Stimulated activated CD8-positive, alpha-beta memory T cell treated with anti-CD3 and anti-CD28 coated beads, Interleukin-7, amount 100 ng/mL, for 1 hour (primary cell): ENCODE measurements at places on chromosomes 6 and 20.

GRCh38 chr6:24273096-24273870 lies 84.6 kb downstream of the DCDC2 start:
- no peak for DNase-seq

GRCh38 chr20:20491110-20491783 lies 123.3 kb downstream of the INSM1 start:
- no peak for DNase-seq

- DNase-seq: no peak
Observed at GRCh38 chr20:9573335-9574151, 59.2 kb downstream of the LAMP5 start.

- no peak for DNase-seq
Observed at GRCh38 chr6:149614337-149614736, 34.2 kb downstream of the KATNA1 start.

GRCh38 chr20:34876406-34877282 lies at the start of gene ACSS2:
ACSS2 (plus strand) TSS chr20:34876612; CDS start chr20:34876646, 34 bp downstream.
- peak; percentile 90 for DNase-seq

- no peak for DNase-seq
Observed at GRCh38 chr6:101352316-101352715, 41.2 kb upstream of the GRIK2 start.

DNA sequence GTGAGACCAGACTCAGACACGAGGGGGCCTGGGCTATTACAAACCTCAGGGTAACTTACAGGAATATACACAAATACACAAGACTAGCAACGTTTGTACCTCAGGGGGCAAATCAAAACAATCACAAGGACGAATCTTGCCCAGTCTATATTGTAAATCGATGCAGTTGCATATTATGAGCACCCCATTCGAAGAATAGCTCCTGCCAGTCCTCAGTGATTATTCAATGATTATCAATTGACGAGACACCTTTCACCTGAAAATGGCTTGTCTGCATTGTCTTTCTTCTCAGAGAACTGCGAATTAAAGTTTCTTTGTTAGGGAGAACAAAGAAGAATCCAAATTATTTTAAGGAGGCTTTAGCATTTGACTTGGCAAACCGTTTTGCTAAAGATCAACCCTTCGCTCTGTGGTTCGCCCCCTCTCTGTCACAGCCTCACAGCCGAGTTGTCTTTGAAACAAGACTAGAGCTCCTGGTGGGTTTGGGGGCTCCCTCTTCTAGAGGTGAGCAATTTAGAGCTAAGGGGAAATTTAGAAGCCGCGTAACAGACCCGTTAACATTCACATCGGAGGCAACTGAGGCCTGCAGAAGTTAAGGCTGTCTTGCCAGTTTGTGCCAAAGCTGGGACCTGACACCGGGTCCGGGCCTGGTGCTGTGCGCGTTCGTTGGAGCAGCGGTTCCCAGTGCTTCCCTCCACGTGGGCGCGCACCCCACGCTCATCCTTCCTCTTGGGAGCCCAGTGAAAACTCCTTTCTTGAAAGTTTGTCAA lies 24.9 kb upstream of the MAP3K7 start:
- no peak for DNase-seq

GRCh38 chr6:13267142-13267651 lies 61.1 kb downstream of the TBC1D7 start:
- DNase-seq: no peak

- DNase-seq: no peak
Observed at GRCh38 chr6:136365776-136366354, 76.2 kb upstream of the BCLAF1 start.

DNA sequence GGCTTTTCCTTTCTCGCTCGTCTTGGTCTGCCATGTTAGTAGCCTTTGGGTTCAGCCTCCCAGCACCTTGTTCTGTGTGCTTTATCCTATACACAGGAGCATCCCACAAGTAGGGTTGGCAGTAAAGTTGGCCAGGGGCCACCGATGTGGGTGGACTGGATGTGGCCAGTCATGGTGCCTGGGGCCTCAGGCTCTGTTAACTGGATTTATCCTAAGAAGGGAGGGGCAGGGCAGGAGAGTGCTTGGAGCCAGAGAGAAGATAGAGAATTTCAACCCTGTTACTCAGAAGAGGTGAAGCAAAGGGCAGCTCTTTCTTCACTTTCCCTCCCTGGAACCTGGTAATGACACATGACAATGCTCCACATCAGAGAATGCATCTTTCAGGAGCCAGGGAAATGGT lies 14.1 kb upstream of the SIRPB2 start:
- DNase-seq: no peak

DNA sequence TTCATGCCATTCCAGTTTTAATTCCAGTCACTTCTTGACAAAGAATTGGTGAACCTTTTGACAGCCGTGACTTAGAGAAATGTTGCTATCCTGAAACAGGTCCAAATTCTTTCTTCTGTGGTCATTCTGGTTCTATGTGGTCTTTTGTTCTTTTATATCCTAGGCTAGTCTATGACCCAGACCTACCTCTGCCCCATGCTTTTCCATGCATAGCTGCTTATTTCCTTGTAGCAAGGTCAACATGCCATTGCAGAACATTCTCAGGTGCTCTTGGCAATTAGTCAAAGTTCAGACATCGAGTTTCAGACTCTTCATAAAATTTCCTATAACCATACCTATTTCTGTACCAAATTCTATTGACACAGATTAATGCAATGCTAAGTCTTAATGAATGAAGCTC lies 202.6 kb downstream of the PLCB1 start:
- DNase-seq: no peak

DNA sequence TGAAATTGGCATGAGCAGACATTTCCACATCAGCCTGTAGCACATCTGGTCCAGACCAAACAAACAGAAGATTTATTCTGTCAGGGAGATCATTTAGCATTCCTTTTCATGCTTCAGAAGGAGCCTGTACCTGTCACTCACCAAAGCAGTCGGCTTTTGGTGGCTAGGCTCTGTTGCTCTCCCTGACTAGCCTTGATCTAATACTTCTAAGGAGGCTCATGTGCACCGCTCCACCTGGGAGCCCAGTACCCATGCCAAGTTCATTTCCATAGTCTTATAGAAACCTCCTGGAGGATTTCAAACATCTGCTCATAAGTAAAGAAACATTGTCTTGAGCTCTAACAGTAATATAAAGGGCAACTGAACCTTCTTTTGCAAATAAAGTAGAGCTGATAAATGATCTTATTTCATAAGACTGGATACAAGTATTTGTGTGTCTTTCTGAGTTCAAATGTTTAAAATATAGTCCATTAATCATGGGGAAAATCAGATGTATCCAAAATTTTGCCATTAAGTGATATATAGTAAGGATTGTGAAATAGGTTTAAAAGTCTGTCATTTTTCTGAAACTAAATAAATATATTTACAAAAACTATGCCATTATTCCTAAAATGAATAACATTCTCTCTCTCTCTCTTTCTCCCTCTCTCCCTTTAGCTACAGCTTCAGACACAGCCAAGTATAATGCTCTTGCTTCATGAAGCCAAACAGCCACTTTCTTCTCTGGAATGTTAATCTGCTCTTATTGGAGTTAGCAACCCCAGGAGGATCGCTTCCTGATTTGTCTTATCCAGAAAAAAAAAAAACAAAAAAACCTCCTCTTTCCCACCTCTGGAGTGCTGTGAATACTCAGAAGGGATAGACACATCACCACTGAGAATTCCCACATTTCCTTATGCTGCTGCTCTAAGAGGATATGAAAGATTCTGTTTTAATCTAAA lies 192.7 kb upstream of the TFAP2D start:
- no peak for DNase-seq

DNA sequence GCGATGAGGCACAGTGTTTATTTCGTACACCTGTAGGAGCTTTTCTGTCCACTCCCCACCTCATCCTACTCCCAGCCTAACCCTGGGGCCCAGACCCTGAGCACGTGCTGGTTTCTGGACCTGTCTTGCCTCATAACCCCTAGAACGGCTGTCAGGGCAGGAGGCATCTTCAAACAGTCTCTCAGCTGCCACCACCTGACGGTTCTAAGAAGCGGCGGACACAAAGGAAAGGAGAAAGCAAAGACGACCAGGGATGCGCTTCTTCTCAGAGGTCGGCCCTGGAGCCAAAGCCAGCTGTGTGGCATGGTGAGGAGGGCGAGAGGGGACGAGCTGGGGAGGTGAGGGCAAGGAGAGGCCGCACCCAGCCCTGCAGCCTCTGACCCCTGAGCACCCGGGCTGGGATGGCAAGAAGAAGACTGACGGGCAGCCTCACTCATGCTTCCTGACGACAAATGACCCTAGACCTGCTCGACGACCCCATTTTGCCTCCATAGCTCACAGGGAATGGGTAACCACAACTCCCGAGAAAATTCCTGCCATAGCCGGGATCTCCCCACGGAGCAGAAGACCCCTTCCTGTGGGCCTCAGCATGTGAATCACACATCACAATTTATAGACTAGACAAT lies 62.1 kb downstream of the WDR27 start:
- no peak for DNase-seq

- no peak for DNase-seq
Observed at GRCh38 chr6:105825210-105825609, 260.9 kb upstream of the PRDM1 start.

GRCh38 chr6:148389086-148389485 lies 46.4 kb downstream of the SASH1 start:
- DNase-seq: no peak

DNA sequence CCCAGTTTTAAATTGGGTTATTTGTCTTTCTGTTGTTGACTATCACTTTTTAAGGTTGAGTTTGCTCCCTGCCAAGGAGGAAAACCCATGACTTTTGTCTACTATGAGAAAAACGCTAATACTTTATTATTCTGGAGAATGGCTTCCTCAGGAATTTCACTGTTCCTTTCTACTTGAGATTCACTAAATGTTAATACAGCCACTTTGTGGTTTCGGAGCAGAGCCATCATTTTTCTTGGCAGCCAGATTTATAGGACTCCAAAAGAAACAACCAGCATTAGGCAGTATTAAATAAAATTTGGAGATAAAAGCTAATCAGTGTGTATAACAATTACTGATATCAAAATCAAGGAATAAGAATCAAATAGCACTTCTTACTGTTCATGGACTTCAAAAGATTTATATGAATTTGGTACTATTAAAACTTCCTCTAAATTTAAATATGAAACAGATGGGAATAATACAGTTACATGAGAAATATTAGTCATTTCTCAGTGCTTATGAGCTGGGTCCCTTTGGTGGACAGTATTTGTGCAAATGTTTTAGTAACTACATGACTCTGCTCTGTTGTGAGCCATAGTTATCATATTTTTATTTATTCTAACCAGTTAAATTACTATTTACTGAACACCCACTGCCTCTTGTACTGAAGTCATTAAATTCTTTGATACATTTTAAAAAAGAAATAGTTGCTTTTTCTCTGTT lies 64.1 kb upstream of the FBXO30 start:
- no peak for DNase-seq

- DNase-seq: no peak
Observed at GRCh38 chr6:80530103-80530502, 423.6 kb downstream of the BCKDHB start.

DNA sequence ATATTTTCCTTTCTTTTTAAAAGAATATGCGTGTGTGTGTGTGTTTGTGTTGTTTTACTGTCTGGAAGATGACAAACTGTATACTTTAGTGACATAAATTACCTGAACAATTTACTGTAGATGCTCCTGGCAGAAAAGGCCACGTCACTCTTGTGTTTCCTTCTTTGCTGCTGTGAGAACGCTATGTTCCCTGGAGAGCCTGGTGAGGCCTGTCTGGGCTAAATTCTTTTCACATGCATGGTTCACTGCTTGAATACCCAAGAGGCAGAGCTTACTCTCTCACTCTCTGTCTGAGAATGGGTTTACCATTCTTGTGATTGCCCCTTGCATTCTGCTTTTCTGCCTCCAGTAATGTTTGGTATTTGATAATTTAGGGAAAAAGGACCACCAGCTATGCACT lies 64.3 kb downstream of the EDN1 start:
- no peak for DNase-seq

- DNase-seq: no peak
Observed at GRCh38 chr20:6623989-6624388, 143.5 kb upstream of the BMP2 start.

DNA sequence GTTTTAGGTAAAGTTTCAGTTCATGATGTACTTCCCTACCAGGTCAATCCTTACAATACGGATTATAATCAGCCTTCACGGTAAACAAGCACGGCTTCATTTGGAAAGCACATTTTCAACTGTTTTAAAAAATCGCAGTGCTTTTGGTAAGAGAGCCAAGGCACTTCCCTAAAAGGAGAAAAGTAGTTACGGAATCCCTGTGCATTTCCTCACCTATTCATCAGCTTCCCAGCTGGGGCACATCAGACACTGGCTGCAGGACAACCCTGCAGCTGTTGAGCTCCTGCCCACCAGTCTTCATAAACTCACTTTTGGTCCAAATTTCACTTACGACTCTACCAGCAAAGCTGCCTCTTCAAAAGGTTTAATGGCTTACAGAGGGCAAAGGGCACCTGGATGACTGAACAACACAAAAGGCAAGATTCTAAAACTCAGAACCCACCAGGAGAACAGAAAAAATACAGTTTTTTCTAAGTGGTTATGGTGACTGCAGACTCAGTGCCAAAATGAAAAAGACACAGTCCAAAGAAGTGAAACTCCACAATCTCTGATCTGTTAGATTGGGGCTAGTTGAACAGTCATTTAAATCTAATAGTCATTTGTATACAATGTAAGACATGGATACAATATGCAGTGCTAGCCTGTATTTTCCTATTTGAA lies 7.5 kb downstream of the SNX5 start:
- DNase-seq: no peak
